ENCODE measurements at places on chromosomes 7 and 10.
A peak's percentile ranks its signal among the peaks of the same experiment; 100 is the strongest.

GRCh38 chr10:83734278-83734677, 405.0 kb upstream of the GHITM start:
- no peak for DNase-seq

DNA sequence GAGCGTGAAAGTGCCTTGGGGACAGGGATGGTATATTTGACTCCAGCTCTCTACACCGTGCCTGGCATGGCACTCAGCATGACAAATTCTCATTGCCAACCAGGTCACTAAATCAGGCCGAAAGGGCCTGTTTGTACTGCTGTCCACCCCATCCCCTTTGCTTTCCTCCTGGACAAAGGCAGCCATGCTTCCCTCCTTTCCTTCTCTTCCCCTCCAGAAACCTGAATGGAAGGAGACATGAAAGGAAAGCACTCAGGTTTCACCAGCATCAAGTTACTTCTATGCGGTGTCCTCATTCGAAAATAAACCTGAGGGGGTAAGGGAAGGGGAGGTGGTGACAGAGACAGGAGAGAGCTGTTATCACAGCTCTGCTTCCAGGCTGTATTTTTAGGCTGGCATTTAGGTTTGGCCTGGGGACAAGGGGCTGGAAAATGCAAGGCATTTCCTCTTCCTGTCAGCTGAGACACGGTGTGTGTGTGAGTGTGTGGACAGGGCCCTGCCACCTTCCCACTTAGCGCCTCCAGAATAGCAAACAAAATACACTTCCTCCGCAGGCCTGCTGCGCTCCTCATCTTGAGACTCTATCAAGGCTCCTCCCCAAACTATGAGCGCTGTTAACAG, 79.9 kb upstream of the COL13A1 start:
- no peak for DNase-seq

GRCh38 chr7:76332078-76332477, 26.7 kb downstream of the YWHAG start:
- no peak for DNase-seq

- no peak for DNase-seq
Measured at GRCh38 chr10:110641256-110641655, 2.9 kb upstream of the RBM20 start.

- DNase-seq: no peak
Measured at GRCh38 chr10:118948786-118949185, 80.7 kb upstream of the NANOS1 start.

DNA sequence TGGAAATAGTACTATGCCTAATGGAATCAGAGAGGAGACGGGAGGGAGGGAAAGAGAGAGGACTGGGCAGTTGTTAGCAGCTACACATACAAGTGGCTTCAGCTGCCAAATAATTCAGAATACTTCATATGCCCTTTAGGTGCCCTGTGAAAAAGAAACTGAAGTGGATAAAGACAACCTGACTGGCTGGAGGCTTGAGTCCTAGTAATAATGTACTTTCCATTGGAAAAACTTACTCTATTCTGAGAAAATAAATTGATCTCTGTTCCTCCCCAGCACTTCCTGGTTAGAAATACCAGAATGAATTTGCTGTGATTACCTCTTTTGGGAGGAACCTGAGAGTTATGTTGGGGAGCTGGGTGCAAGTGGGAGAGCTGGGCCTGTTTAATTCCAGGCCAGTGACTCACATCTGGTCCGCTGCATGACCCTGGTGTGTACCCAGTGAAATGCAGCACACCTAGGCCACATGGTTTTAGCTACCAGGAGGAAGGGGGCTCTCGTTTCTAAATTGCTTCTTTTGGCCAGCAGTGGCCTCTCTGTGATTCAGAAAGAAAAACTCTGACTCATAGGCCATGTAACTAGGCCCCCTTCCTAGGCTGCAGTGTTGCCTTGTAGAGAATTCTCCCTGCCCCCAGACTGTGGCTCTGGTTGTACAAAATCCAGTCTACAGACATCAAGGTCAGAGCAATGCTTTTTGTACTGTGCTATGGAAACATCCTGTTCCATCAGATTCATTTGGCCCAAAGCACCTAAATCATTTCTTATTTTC, 6.5 kb downstream of the AGFG2 start:
- DNase-seq: peak; percentile 20

- peak; percentile 31 for DNase-seq
Measured at GRCh38 chr7:152464312-152465118, 28.7 kb upstream of the KMT2C start.

DNA sequence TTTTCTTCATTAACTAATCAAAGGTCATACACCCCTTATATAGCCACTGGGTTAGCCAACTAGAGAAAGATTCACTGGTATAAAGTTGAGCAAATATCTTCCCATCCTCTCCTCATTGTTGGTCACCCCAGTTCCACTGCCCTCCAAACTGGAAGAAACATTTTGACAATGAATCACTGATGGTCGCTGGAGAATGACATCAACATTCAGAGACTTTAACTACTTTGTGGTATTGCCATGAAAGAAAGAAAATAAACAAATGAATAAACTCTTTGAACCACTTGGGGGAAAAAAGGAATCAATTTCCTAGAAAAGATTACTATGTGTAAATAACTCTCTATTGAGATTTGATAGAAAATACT, 23.4 kb downstream of the HYCC1 start:
- DNase-seq: no peak

DNA sequence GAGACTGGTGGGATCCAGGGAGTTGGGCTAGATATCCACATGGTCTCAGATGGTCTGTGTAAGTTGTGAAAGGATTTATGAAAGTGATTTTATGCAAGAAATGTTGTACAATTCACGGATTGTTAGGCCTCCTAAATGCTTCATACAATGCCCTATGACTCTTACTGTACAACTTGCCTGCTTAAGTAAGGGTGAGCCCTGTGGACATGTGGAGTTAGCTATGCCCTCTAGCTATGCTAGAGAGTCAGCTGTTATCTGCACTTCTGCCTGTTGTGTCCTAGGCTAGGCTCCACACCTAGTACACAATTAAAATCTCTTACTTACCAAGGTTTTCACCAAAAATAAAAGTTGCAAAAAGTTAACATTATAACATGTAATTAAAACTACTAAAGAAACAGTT, 1.7 kb upstream of the CFAP43 start:
- no peak for DNase-seq

GRCh38 chr10:86261470-86261869, 105.1 kb downstream of the GRID1 start:
- no peak for DNase-seq

DNA sequence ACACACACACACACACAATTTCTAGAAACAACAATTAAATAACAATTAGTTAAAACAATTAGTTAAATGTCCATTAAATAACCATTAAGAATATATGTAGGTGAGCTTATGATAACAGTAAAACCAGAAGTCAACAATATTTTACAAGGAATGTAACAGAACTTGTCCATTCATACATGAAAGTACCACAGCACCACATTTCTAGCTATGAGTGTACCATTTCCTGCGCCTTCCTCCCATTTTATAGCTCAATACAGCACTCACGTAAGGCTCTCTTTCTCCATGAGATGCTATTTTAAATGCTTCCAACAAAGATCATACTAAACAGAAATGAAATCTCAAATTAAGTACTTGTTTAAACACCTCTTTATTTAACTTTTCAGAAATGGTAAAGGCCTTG, 367.3 kb upstream of the ZWINT start:
- DNase-seq: no peak

DNA sequence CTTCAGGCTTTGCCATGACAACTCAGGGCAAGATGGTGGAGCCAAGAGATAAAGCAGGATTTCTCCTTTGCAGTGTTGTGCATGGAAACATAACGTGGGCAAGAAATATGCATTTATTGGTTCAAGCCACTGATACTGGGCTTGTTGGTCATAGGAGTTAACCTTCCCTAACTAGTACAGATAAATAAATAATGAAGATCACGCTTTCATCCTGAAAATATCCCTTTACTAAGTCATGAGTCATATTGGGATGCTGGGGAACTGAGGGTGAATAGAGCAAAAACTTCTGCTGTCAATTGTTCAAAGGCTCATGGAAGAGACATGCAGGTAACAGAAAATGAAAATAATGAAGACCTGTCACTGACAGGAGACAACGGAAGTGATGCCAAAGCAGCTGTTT, 55.5 kb downstream of the TES start:
- DNase-seq: no peak

DNA sequence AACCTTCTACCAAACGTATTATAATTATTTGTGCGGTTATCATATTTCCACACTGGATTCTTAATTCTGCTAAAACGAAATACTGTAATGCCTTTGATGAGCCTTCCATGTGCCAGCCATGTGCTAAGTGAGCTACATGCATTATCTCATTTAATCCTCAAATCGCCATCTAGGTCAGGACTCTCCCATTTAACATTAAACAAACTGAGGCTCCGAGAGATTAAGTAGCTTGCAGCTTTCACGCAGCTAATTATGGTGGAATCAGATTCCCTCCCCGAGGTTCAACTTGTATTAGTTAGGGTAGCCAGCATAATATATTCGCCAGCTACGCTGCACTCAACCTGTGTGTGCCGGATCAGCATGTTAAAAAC, 798 bp upstream of the TSPAN33 start:
- no peak for DNase-seq

DNA sequence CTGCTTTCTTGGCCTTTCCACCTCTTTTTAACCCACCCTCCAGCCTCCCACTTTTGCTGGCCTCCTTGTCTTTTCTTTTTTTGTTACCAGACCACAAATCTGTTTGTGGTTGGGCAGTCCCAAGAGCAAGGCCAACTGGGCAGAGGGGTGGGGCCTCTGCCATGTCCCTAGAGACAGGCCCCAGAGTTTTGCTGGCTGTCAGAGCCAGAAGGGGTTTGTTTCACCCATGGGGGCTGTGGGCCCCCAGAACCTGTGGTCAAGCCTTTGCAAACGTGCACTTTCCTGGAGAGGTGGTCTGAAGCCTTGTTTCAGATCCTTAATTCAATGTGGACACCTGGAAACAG, 10.3 kb downstream of the ZMIZ1 start:
- DNase-seq: no peak

All from activated CD8-positive, alpha-beta memory T cell treated with anti-CD3 and anti-CD28 coated beads for 4 hours (primary cell).